ENCODE measurements at places on chromosomes 3 and 15. TPM values are rescaled to one million over a fixed set of nuclear protein-coding genes. Genes with fewer than 3 reads are reported as not detected.

The TEX9 gene
- total RNA-seq: 4.1 TPM

The NOX5 gene
- 0.26 TPM for total RNA-seq

GRCh38 chr3:168414149-168414548 is 318.4 kb upstream of the GOLIM4 start:
- no peaks in the 10 kb centered on the region for H3K27me3 ChIP-seq
- no peak overlapping the region for H3K4me3 ChIP-seq
- H3K36me3 ChIP-seq: no peaks in the 10 kb centered on the region
- no peaks in the 10 kb centered on the region for H3K4me1 ChIP-seq
- H3K27ac ChIP-seq: no peak overlapping the region

- H3K4me3 ChIP-seq: no peak overlapping the region
- no peak overlapping the region for H3K27ac ChIP-seq
- no peak for DNase-seq
- H3K4me1 ChIP-seq: peaks cover 5% of the 10 kb centered on the region
Measured at GRCh38 chr3:27713435-27714145, 8.5 kb downstream of the EOMES start.

DNA sequence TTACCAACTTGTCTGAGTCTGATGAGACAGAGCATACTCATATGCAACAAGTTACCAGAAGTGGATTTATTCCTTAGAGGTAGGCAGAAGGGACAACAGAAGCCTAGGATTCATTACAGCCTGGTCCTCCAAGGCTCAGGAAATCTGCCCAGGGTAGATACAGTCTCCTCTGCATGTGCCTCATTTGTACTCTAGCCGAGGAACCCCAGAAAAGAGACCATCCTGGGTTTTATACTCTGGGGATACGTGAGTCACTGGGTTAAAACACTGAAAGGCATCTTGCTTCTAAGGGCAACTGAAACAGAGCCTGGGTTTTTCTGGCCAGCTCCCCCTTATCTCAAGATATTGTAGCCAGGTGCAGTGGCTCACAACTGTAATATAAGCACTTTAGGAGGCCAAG is 45.6 kb downstream of the TLNRD1 start:
- H3K4me1 ChIP-seq: no peaks in the 10 kb centered on the region
- H3K27me3 ChIP-seq: no peaks in the 10 kb centered on the region
- H3K36me3 ChIP-seq: no peaks in the 10 kb centered on the region
- no peak for DNase-seq
- no peak overlapping the region for H3K4me3 ChIP-seq

DNA sequence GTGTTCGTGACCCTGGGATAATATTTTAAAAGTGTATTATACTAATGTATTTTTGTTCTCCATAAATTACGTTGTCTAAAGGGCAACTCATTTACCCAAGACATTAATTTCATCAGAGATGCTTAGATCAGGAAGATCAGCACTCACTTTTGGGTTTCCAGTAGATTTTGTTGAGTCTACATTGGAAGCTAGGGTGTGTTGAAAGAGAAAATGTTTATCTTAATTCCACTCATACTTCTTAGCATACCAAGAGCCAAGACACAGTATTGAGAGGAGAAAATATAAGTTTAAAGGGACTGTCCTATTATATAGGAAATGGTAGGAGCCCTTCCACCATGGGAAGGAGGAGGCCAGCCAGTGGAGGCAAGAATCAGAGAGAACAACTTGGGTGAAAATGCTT is 412.9 kb upstream of the RGMA start:
- H3K4me3 ChIP-seq: no peak overlapping the region
- no peaks in the 10 kb centered on the region for H3K36me3 ChIP-seq
- H3K27ac ChIP-seq: no peak overlapping the region

DNA sequence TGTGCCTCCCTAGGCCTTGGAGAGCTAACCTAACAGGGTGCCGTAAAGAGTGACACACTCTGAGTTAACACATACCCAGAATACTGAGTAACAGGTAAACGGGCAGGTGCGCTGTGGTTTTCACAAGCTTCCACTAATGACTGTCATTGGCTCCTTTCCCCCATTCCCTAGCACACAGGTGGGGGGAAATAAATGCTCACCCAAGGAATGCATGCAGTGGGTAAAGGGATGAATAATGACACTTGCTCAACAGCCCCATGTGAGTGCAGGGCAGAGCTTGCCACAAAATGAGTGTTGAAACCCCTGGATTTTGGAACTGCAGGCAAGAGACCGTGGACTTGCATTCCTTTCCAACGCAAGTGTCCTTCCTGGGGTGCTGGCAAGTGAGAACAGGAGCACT is 57.6 kb downstream of the ADAMTS17 start:
- H3K27ac ChIP-seq: no peak overlapping the region
- H3K27me3 ChIP-seq: no peaks in the 10 kb centered on the region
- H3K4me3 ChIP-seq: no peak overlapping the region
- no peak for DNase-seq
- no peaks in the 10 kb centered on the region for H3K4me1 ChIP-seq
- H3K36me3 ChIP-seq: no peaks in the 10 kb centered on the region

DNA sequence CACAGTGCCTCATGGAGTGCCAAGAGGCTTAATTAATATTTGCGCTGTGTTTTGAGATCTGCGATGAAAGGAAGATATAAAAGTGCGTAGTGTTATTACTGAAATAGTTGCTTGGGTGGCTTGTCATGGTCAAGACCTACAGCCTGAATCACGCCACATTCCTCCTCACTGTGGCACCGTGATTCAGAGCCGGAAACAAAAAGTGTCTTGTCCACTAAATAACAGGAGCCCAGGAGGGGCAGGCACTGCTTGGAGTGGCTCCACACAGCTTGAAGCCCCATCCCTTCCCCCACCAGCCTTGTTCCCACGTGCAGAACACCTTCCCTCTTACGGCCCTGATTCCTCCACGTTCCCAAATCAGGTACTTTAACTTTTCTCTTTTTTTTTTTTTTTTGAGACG is 1.2 kb upstream of the LRRC15 start:
- H3K4me3 ChIP-seq: no peak overlapping the region
- H3K36me3 ChIP-seq: no peaks in the 10 kb centered on the region
- H3K27me3 ChIP-seq: 0 out of 2 replicates have a peak, but pooled peaks cover 3% of the 10 kb centered on the region
- peaks cover 11% of the 10 kb centered on the region for H3K4me1 ChIP-seq
- no peak for DNase-seq
